ENCODE measurements at places on chromosomes 13 and 19.

DNA sequence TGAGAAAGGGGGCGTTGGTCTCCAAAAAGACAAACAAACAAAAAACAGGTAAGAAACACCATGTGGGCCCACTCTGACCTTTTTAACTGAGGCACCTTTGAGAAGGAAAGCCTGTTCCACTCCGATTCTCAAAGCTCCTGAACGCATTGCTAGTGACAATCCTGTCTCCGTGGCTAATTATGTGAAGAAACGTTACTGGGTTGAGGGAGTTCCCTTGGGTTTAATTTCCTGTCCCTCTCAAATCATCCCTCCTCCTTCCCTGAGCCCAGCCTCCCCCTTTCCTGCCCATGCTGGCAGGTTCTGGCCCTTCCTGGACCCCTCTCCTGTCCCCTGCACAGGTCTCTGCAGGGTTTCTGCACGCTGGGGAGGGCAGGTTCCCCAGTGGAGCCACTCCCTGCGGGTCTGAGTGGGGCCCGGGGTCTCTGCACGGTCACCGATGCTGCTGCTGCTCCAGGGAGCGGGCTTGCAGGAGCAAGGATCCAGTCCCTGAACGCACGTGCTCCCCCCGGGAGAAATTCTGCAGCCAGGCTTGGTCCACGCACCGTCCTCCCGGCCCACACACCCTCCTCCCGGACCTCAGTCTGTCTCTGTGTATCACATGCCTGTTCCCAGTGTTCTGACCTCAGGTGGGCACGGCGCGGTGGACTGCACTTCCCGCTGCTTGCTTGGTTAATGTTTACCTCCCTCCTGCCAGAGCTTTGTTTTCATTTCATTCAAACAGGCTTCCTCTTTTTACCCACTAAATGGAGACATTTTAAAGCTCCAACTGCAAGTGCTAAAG lies 76.4 kb upstream of the MCF2L start:
- peak; percentile 5 for DNase-seq

DNA sequence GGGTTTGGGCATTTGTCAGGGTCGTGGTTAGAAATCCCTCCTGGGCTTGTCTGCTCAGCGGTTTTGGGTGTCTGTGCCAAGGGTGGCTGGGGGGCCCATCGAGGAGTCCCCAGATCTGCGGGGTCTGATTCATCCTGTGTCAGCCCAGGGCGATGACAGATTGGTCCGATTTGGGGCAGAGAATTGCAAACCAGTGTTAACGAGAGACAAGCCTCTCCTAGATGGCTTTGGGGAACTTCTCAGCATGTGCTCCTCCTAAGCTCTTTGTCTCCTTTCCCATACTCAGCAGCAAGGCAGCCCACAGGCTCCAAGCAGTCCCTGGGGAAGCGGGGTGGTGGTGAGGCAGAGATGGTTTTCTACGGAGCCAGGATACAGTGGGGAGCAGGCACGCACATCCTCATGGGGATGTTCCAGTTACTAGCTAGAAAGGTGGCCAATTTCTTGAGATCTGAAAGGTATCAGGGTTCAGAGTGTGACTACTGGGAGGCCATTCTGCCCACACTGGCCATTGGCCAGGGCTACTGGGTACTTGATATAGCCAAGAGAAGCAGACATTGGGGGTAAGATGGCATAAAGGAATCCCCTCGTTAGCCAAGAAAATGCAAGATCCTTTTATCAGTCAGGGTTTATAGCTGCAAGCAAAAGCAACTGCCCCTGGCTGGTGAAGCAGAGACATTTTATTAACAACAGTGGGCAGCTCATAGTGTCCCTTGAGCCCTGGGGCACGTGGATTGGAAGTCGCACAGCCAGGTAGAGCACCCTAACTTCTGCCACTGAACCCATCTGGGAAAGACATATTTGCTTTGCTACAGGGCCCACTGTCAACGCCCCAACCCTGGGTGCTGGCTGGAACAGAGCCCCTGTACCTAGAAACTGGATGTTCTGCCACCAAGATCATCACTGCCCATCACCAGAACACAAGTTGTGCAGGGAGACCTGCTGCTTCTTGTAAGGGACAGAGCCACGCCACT lies 63.6 kb downstream of the RGCC start:
- no peak for DNase-seq

- no peak for DNase-seq
Observed at GRCh38 chr19:50173127-50173526, 10.0 kb upstream of the IZUMO2 start.

- no peak for DNase-seq
Observed at GRCh38 chr13:24225062-24225461, 64.5 kb downstream of the SPATA13 start.
